NCI-H2171 treated with DMSO at 0.1 percent for 48 hours (cell line): ENCODE measurements at places on chromosomes 7 and 10.

GRCh38 chr10:87523731-87524130, 19.0 kb downstream of the MINPP1 start:
- no peak for DNase-seq

DNA sequence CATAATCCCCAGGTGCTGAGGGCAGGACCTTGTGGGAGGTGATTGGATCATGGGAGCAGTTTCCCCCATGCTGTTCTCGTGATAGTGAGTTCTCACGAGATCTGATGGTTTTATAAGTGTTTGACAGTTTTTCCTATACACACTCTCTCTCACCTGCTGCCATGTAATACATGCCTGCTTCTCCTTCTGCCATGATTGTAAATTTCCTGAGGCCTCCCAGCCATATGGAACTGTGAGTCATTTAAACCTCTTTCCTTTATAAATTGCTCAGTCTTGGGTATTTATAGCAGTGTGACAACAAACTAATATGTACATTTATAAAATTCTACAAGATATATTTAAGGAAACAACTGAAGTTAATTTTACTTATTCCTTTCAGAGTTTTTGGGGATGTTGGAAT, 170.8 kb upstream of the BET1 start:
- peak; percentile 19 for DNase-seq

GRCh38 chr10:110373059-110373458, 68.3 kb upstream of the SMNDC1 start:
- no peak for DNase-seq

GRCh38 chr7:98287486-98287959, 6.0 kb downstream of the BRI3 start:
- peak; percentile 27 for DNase-seq

DNA sequence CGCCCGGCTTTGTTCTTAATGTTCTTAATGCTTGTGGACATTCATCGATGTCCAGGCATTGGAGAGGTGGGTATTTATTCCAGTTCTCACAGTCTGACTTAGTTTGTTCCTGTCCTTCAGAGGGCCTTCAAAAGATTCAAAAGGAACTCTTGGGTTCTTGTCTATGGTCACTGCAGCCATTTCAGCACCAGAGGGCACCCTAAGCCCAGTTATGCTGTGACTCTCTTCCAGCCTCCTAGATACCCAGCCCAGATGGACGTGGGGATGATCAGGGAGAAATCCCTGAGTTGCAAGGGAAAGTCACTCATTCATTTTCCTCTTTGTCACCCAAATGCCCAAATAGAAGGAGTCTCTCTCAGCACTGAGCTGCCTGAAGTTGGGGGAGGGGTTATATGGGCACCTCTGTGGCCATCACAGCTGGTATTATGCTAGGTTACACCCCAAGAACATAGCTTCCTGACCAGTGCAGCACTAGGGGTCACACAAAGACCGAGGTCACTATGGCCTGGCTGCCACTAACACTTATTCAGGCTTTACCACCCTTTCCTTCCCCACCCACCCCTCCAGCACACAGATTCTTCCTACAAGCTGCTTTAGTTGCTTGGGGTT, 26.5 kb upstream of the CCDC126 start:
- DNase-seq: peak; percentile 61

- peak; percentile 73 for DNase-seq
Measured at GRCh38 chr10:78802866-78803265, 265.9 kb upstream of the ZMIZ1 start.

DNA sequence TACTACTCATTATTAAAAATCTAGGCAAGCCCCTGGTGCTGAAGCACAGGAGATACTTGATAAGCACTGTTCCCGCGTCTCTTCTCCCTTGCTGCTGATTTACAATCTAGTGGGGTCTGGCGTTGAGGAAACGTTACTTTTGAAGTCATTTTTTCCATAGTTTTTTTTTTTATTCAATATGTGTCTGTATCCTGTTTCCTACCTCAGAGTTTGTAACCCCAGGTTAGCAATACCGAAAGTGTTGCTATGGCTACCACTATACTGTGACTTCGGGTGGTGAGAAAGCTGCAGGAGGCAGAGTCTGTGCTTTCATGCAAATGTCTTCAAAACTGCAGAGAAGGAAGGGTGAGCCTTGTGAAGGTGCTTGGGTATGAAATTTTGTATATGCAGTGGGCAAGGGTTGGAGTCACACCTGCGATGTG, 458.8 kb upstream of the GHITM start:
- DNase-seq: peak; percentile 31

DNA sequence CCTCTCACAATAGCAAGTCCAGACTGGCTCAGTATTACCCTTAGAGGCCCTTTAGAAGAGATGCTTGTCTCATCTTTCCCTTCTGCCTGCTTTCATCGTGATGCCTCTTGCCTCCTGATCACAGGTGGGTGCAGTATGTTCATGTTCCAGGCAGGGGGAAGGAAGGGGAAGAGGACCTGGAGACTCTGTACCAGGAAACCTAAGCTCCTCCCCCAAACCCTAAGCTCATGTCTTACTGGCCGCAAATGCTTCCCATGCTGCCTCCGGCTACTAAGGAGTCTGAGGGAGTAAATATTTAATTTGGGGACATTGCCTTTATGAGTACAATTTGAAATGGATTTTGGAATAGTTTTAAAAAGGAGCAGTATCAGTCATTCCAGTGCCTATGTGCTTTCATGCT, 192.6 kb downstream of the CDCA7L start:
- no peak for DNase-seq

GRCh38 chr7:65800890-65801341, 72.0 kb upstream of the VKORC1L1 start:
- DNase-seq: no peak

DNA sequence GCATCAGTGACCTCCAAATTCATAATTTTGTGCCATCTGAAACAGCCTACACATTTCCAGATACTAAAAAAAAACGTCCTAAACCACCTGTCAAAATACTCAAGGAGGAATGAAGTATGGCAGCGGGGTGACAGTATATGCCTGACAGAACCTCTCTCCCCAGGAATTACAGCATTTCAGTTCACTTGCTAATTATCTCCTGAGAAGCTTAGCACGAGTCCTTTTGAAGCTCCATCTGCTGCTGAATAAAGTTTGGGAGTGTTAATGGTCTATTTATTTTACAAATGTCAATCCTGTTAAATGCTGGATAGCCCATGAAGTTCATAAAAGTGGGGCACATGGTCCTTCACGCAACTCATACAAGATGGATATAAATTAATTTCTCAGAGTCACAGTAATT, 29.4 kb upstream of the ANLN start:
- DNase-seq: peak; percentile 96

- no peak for DNase-seq
Measured at GRCh38 chr7:31370609-31371008, 30.1 kb upstream of the NEUROD6 start.

DNA sequence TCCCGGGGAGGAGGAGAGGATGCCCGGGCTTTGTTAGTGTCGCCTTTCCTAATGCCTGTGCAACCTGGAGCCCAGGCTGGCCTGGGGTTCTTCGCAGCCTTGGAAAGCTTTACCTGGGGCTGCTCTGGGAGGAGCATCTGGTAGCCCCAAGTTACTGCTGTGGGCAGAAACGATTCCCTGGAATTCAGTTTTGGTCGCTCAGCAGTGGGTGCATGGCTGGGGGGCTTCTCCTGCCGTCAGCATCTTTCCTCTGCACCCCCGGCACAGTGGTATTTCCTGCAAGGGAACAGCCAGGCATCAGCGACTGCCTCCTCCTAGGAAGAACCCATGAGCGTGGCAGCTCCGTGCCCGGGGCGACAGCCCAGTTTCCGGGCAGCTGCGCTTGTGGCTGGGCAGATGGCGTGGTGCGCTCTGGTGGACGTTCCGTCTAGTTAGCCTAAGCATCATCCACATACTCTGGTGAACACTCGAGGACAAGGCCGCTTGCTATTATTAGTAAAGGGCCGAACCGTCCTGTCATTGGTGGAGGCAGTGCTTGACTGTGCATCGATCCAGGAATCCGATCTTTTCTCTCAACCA, 107.0 kb upstream of the BTBD16 start:
- DNase-seq: no peak

- DNase-seq: no peak
Measured at GRCh38 chr10:14549496-14549895, 218.8 kb upstream of the FRMD4A start.

GRCh38 chr7:153072806-153073205, 313.3 kb downstream of the ACTR3B start:
- DNase-seq: no peak

DNA sequence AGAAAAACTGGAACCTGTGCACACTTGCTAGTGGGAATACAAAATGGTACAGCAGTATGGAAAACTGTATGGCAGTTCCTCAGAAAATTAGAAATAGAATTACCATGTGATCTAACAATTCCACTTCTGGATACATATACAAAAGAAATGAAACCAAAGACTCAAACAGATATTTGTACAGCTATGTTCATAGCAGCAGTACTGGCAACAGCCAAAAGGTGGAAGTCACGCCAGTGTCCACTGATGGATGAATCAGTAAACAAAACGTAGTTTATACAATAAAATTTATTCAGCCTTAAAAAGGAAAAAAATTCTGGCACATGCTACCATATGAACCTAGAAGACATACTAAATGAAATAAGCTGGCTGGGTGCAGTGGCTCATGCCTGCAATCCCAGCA, 23.0 kb downstream of the IDE start:
- no peak for DNase-seq

GRCh38 chr10:90373911-90374310, 483.9 kb downstream of the HTR7 start:
- DNase-seq: no peak

- DNase-seq: no peak
Measured at GRCh38 chr10:71891437-71891836, 40.4 kb upstream of the PSAP start.

DNA sequence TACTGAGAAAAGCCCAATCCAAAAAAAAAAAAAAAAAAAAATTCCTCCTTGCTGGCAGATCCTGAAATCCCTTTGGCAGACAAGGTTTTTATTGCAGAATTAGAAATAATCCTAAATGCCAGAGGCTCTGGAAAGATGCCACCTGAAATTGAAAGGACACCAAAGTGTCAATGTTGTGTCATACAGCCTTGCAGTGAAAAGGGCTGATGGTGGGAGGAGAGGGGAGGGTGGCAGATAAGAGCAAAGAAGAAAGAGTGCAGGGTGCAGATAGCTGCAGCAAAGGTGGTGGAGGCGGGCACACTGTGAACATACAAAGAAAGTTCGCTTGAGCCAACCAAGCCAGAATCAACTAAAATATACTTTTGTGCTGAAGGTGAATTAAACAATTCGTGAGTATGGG, 8.2 kb upstream of the OPTN start:
- no peak for DNase-seq

DNA sequence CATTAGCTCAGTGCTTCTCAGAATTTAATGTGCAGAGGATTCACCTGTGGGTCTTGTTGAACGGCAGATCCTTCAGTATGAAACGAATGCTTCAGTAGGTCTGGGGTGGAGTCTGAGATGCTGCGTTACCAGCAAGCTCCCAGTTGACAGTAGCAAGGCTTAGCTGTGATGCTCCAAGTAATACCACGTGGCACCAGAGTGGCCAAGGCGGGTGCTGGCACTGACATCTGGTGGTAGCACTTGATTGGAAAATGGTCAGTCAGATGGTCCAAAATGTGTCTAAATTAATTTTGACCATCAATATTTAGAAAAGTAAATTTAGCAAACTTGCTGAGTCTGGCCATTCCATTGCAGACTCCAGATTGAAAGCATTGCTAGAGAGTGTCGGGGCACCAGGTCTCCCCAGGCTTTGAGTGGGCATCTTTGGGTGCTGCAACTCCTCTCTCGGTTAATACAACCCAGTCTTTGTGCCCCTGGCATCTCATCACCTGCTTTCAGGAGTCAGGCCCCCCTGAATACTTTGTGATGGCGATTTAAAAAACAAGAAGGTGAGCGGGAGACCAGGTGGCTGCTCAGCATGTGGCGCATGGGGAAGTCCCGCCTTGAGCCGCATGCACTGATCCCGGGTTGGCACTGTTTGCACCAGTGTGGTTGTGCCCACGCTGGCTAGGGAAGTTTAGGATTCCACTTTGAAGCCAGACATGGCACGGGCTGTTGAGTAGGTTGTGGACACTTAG, 130.1 kb downstream of the NT5C2 start:
- peak; percentile 16 for DNase-seq

GRCh38 chr7:4883033-4883371, 514 bp downstream of the RADIL start:
- no peak for DNase-seq
